GM12865 (cell line): ENCODE measurements at places on chromosomes 6 and 20.

DNA sequence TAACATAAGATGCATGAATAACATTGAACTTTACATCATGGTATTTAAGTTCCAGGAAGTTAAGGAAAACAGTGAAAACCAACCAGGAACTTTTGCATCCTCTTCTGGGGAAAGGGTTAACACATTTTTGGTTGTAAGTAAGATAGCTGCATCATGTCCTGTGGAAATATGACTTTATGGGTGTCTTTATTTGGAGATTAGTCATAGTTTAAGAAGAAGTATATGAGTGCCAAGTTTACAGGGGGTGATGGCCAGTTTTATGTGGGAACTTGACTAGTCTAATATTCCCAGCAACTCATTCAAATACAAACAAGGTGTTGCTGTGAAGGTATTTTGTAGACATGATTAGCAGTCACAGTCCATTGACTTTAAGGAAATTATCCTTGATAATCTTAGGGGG is 78.0 kb downstream of the PDE10A start:
- no peak for DNase-seq

DNA sequence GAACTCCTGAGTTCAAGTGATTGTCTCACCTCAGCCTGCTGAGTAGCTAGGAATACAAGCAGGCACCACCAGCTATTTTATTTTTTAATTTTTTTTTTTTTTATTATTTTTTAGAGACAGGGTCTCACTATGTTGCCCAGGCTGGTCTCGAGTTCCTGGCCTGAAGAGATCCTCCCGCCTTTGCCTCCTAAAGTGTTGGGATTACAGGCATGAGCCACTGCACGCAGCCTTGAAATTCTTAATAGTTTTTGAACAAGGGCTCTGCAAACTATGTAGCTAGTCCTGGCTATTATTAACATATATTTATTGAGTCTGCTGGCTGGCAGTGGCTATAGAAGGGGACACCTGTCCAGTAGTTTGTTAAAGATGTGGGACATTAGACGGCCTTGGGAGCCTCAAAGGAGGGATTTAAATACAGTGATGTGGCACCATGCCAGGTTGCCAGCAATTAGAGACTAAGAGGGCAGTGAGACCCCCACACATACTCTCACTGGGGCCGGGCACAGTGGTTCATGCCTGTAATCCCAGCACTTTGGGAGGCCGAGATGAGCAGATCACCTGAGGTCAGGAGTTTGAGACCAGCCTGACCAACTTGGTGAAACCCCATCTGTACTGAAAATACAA is 21.1 kb upstream of the TAF8 start:
- no peak for DNase-seq

DNA sequence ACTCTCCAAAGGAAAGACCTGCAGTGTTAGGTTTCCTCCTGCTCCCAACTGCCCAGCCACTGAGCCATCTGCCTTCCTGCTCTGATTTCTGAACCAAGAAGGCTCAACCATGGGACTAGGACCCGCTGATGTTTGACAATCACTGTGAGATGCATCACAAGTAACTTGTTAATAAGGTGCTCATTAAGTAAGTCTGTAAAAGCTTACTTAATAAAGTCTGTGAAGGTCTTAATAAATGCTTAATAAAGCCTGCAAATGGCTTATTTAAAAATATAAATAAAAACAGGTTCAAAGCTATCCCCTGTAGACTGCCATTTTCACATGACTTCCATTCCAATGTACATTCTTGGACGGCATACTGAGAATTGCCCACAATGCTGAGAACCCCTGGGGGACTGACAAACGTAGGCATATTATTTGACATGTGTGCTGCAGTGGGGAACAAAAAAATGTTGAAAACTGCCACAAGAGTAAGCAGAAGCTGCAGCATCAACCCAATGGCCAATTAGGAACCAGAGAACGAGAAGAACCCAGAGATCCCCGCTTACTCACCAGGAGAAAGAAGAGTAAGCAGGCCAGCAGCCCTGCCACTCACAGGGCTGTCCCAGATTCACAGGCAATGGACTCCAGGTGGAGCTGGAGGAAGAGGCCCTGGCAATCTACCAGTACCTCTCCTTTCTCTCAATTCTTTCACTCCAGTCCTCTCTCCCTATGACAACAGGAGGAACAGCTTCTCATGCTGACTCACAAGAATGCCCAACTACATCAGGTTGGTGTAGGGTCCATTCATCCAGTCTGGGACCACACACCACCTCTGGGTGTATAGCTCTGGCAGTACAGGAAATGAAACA is 19.5 kb downstream of the KIF13A start:
- DNase-seq: no peak

GRCh38 chr6:50936277-50936681 is 117.6 kb downstream of the TFAP2B start:
- no peak for DNase-seq

GRCh38 chr6:3321042-3321441 is 62.3 kb downstream of the PSMG4 start:
- no peak for DNase-seq

- DNase-seq: no peak
Measured at GRCh38 chr6:10769419-10769818, 21.8 kb downstream of the TMEM14B start.

GRCh38 chr20:22106308-22106938 is 401.0 kb downstream of the PAX1 start:
- no peak for DNase-seq

DNA sequence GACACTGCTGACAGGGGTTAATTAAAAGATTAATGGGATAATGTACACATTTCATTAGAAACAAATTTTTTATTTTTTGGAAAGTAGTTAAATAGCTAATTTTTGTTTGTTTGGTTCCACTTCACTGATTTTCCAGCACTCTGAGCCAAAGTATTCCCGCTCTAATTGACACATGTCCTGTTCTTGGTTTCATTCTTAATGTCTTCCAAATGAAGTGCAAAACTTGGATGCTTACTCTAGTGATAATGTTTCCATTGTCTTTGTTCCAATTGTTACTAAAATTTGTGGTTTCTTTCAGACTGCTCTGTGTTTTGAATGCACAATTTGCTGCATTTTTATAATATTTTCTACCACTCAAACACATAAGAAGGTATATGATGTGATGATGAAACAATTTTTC is 794.3 kb downstream of the PHF3 start:
- DNase-seq: no peak

- DNase-seq: peak; percentile 31
Measured at GRCh38 chr20:33099843-33100538, 20.5 kb downstream of the BPIFB4 start.

GRCh38 chr6:108779536-108780275 is 68.5 kb upstream of the ARMC2 start:
- DNase-seq: no peak

GRCh38 chr20:3510110-3510509 is 39.3 kb downstream of the ATRN start:
- no peak for DNase-seq

GRCh38 chr6:80197474-80197873 is 91.0 kb downstream of the BCKDHB start:
- DNase-seq: no peak

- no peak for DNase-seq
Measured at GRCh38 chr6:140380427-140381218, 1006.2 kb upstream of the CITED2 start.

DNA sequence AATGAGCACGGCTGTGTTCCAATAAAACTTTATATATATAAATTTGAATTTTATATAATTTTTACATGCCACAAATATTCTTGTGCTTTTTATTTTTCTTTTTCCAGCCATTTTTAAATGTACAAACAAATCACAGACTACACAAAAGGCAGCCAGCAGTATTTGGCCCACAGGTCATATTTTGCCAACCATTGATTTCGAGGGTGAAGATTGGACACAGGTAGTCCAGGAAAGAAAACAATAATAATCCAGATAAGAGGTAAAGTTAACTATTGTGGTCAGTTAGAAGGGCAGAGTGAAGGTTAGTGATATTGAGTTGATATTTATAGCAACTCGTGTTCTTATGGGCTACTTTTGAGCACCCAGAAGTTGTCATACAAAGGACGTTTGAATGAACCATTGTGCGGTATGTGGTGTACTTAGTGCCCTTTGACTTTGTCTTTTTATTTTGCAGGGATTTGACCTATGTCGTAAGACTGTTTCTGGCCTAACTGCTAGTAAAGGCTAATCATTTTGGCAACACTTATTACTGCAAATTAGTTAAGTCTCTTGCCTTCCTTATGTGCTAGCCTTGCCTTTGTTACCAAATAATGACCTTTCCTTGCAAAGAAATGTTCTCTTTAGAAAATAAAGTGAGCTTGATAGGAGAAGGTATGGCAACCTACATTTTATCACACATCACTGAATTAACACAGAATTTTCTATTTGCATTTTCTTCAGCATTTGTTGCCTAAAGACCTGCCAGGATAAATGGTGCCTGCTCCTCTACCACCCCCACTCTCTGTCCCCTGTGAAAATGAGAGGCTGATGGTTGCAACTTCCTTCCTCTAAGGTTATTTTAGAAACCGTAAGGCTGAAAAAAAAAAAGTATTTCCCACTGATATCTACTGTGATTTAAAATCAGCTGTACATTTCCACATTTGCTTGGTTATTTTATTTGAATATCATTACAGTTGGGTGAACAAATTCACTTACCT is 493.9 kb upstream of the SOX4 start:
- DNase-seq: peak; percentile 35

GRCh38 chr6:16403831-16404230 is 165.4 kb downstream of the GMPR start:
- DNase-seq: no peak

- DNase-seq: no peak
Measured at GRCh38 chr20:47544852-47545251, 43.2 kb downstream of the NCOA3 start.

GRCh38 chr6:135128268-135128914 is 52.7 kb upstream of the MYB start:
- DNase-seq: peak; percentile 81

DNA sequence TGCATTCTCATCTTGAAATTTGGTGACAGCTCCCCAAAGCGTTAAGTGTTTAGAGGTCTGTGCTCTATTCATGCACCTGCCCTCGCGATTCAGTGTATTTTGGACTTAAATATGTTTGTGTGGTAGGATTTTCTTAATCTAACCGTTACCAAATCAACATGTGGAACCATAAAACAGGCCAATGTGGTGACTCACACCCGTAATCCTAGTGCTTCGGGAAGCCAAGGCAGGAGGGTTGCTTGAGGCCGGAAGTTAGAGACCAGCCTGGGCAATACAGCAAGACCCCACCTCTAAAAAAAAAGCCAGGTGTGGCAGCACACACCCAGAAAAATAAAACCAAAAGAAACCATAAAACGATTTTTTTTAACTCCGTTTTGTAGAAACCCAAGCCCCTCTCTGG is 31.5 kb downstream of the PYGB start:
- no peak for DNase-seq

DNA sequence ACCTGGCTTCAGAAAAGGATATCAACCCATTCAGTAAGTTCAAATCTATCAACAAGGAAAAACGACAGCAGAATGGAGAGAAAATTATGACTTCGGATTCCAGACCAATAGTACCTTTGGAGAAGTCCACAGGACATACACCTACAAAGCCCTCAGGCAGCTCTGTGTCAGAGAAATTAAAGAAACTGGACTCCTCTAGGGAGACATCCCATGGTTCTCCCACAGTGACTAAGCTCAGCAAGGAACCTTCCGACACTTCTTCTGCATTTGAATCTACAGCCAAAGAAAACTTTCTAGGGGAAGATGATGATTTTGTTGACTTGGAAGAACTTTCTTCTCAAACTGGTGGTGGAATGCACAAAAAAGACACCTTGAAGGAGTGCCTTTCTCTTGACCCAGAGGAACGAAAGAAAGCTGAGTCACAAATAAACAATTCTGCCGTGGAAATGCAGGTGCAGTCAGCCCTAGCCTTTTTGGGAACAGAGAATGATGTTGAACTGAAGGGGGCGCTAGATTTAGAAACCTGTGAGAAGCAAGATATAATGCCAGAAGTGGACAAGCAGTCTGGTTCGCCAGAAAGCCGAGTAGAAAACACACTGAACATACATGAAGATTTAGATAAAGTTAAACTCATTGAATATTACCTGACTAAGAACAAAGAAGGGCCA is 67.4 kb upstream of the HINT3 start:
- peak; percentile 48 for DNase-seq

DNA sequence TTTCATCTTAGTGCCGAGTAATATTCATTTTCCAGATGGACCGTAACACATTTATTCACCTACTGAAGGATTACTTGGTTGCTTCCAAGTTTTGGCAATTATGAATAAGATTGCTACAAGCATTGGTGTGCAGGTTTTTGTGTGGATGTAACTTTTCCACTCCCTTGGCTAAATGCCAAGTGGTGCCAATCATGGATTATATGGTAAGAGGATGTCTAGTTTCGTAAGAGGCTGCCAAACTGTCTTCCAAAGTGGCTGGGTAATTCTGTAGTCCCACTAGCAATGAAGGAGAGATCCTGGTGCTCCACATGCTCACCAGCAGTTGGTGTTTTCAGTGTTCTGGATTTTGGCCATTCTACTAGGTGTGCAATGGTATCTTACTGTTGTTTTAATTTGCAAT is 117.1 kb downstream of the IRF4 start:
- no peak for DNase-seq

GRCh38 chr6:11168091-11168635 is 56.6 kb upstream of the ERVFRD-1 start:
- DNase-seq: no peak

DNA sequence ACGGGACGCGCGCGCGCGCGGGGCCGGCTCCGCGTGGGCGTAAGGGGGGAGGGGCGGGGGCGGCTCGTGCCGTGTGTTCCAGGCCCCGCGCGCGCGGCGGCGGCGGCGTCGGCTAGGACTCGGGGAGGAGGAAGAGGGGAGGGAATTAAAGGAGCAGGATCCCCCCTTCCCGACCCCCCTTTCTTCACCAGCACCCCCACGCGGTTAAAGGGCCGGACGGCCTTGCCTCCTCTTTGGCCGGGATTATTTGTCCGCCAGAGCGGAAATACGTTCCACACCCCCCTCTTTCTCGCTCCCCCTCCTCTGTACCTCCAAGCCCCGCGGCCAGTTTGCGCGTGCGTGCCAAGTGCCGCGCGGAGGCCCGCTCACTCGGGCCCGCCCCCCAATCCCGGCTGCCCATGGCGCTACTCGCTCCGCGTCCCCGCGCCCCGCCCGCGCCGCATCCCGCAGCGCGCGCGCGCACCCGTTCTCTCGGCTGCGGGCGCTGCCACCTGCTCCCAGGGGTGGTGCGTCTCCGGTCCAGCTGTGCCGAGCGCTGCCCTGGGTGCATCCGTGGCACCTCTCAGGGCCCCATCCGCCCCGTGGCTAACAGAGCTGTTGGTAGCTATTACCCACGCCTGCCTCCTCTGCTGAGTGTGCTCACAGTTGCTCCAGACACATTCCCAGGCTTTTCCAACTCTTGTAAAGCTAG is at the start of gene ZBTB12:
TSS of gene ZBTB12 (minus strand) at position 134 of the 691 bp plus-strand sequence. CDS start 781 bp downstream, outside the sequence.
- peak; percentile 96 for DNase-seq

- peak; percentile 10 for DNase-seq
Measured at GRCh38 chr6:120965814-120966213, 368.5 kb downstream of the TBC1D32 start.
